ENCODE measurements at places on chromosomes 3 and 15. TPM values are rescaled to one million over a fixed set of nuclear protein-coding genes. Genes with fewer than 3 reads are reported as not detected.

DNA sequence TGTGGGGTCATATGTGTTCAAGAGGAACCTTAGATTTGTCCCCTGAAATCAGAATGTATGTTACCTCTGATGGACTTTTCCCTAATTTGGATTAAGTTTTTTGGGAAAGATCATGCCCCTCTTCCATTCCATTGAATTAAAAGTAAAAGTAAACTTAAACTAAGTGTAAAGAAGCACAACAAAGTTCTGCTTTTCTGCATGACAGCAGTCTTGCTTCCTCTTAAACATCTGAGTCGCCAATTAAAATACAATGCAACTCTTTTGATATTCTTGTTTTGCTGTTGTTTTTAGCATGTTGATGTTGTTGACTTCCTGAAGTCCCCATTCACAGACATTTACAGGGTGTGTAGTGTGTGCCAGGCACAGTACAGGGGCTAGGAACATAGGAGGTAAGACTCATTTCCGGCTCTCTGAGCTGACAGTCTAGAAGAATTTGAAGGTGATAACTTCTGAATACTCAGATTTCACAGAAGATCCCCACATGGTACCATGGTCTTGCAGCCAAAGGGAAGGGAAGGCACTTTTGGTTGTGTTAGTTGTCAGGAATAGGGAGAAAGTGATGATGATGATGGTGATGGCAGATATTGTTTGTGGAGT, 45.0 kb downstream of the USP13 start:
- no peak for DNase-seq

GRCh38 chr3:21235491-21235890, 515.5 kb downstream of the ZNF385D start:
- DNase-seq = no peak

The SAMD7 gene
- polyA plus RNA-seq = 0.03 TPM

GRCh38 chr15:32670623-32671022, 29.1 kb downstream of the SCG5 start:
- no peak for DNase-seq

The KBTBD8 gene
- polyA plus RNA-seq = 9.8 TPM

DNA sequence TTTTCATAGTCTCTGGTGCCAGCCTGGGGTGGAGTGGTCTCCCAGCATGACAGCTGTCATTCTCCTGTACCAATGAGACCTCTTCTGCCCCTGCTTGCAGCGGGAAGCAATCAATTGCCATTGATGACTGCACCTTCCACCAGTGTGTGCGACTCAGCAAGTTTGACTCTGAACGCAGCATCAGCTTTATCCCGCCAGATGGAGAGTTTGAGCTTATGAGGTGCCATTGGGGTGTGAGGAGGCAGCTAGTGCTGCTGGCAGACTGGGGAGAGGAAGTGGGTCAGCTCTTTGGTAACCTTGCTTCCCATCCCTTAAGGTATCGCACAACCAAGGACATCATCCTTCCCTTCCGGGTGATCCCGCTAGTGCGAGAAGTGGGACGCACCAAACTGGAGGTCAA, 4.4 kb upstream of the ABCF3 start:
- DNase-seq = no peak

DNA sequence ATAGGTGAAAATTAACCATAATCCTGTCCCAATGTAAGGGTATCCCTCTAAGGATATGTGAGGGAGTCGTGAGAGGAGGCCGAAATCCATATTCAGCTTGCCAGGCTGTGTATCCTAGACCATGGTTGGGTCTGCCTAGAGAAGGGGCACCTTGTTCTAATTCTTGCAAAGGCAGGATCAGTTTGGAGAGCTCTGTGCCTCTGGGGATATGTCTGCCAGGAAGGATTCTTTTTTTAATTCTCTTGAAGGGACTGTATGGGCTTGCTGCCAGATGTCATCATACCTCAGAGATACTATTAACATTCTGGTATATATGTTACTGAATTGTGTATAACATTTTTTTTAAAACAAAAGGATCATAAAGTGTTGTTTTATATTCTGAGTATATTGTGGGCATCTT, 2.4 kb downstream of the ATP1B3 start:
- DNase-seq = no peak

DNA sequence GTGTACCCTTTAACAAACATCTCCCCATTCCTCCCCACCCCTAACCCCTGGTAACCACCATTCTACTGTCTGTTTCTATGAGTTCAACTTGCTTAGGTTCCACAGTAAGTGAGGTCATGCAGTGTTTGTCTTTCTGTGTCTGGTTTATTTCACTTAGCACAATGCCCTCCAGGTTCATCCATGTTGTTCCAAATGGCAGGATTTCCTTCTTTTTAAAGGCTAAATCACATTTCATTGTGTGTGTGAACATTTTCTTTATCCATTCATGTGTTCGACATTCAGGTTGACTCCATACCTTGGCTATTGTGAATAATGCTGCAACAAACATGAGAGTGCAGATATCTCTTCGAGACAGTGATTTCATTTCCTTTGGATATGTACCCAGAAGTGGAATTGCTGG, 62.7 kb downstream of the TJP1 start:
- no peak for DNase-seq

DNA sequence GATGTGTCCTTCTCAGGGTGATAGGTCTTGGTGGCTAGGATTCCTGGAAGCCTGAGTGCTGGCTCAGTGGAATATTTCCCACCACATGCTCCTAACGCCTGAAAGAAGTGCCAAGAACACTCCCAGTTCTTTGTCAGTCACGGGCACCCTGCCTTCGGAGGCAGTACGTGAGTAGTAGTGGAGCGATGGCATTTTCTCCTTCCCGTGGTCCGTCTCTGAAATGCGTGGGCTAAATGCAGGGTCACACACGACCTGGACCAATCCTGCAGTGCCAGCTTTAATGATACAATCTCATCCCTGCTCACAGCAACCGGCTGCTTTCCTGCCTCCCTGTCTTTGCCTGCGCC, 14.5 kb downstream of the H1-8 start:
- no peak for DNase-seq

- DNase-seq = no peak
Measured at GRCh38 chr3:71148455-71149060, 435.0 kb downstream of the FOXP1 start.

The ACY1 gene
- polyA plus RNA-seq = 29.8 TPM

The SPG21 gene
- 63.7 TPM for polyA plus RNA-seq

DNA sequence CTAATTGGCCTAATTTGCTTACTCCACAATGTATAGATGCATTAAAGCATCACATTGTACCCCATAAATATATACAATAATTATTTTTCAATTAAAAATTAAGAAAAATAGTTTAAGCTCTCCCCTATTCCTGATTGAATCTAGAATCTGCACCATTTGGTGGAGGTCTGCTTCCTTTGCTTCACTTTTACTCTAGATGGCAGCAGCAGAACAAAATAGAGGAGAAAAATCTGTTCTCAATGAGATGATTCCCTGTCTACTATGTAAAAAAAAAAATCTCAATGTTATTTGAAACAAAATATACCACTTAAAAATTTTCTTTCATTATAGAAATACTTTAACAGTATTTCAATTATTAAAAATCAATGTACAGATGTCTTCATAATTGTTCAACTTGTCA, 109.6 kb upstream of the FXR1 start:
- no peak for DNase-seq

The IL17RD gene
- 0.20 TPM for polyA plus RNA-seq

The FRMD5 gene
- 0.51 TPM for polyA plus RNA-seq

The DISP2 gene
- 0.47 TPM for polyA plus RNA-seq

- peak; percentile 91 for DNase-seq
Measured at GRCh38 chr3:16841904-16842271, 42.9 kb upstream of the PLCL2 start.

The SAXO2 gene
- polyA plus RNA-seq = 0.58 TPM

DNA sequence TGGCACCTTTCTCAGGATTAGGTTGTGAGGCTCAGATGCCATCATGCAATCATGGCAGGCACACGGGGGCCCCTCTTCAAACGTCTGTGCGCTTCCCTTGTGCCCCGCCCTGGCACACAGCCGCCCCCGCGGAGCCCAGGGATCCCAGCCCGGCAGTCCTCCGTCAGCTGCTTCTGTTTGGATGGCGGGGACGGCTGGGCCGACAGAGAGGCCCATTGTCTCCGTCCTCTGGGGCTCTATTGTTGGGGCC, 849 bp upstream of the HDAC11 start:
- no peak for DNase-seq

DNA sequence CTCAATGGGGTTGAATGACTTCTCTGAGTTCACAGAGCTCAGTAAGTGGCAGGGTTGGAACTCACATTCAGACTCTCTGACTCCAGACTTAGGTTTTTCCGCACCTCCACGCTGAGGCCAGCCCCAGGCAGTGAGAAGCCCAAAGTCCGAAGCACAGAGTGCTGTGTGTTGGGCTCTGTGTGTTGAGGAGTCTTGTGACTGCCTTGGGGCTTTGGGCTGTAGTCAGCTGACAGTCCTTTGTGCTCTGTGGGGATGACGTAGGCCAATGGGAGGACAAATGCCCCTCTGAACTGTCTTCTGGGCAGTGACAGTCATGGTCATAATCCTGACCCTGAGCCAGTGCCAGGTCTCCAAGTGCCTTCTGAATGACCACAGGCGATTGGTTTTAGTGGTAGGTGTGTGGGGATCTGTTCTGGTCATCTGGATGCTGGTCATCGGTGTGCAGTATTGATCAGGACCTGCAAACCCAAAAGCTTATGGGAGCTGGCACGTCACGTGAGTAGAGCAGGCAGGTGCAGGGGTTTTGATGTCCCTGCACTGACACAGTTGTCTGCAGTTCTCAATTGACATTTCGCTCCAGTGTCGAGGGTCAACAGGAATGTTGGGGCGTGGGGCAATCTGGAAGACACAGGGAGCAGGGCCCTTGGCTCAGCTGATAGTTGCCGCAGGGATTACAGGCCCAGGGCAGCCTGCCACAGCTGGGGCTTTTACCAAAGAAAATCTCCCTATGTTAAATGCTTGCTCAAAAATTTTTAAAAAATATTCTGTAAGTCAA, 45.3 kb downstream of the CAPN3 start:
- DNase-seq = no peak

The GPR176 gene
- polyA plus RNA-seq = 2.7 TPM

The ANKUB1 gene
- 0.03 TPM for polyA plus RNA-seq

The ANP32A gene
- 91.1 TPM for polyA plus RNA-seq

The SAMMSON gene
- polyA plus RNA-seq = 0.05 TPM

GRCh38 chr3:196012941-196013476, 68.9 kb downstream of the TFRC start:
- DNase-seq = no peak

The KNL1 gene
- polyA plus RNA-seq = 0.52 TPM

DNA sequence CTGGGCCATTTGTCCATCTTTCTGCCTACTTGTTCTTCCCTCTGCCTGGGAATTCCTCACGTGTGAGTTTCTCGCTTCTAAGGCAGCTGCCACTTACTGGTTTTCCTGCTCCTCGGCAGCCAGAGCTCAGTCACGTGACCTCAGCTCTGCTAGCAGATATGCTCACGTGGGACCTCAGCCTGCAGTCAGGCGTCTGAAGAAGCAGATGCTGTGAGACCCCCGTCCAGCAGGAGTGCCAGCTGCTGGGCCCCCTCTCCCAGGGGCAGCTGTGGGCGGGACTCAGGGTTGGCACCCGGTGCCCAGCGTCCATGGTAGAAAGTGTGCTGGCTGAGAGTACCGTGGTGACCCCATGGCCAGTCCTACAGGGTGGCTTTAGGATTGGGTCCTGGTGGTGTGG, 161.3 kb upstream of the TLE3 start:
- peak; percentile 93 for DNase-seq

- DNase-seq = no peak
Measured at GRCh38 chr3:15331072-15331605, 1.2 kb downstream of the SH3BP5 start.

DNA sequence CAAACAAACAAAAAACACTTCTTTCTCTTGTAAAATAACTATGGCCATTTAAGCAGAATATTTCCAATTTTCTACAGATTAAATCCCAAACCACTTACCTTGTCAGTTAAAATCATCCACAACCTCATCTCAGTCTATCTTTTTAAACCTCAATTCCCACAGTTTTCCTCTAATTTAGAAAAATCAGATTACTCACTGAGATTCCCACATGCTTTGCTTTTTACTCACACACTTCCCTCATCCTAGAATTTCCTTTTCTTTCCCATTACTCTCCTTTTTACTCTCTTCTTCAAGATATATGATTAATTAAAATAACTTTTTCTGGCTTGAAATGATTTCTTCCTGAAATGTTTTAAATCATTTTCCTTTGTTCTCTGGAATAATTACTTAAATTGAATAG, 790.7 kb downstream of the ROBO1 start:
- no peak for DNase-seq

The DHX30 gene
- 31.9 TPM for polyA plus RNA-seq

The IL12A gene
- 1.2 TPM for polyA plus RNA-seq

DNA sequence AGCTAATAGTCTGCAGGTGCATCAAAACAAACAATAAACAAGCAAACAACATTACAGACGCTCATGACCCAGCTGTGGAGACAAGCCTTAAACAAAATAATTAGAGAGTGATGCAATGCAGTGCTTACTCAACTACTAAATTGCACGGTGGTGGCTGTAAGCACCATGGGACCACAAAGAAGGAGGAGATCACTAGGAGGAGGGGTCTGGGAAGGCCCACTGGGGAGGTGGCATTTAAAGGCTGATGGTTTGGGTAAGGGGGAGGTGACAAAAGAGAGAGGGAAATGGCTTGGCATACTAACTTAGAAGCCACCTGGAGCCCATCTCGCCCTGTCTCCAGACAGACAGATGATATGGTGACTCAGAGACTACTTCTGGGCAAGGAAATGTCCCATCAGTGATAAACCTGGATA, 516.7 kb downstream of the FOXP1 start:
- DNase-seq = no peak

GRCh38 chr3:179701176-179701827, 48.5 kb downstream of the USP13 start:
- no peak for DNase-seq

GRCh38 chr3:25455441-25456132, 27.5 kb downstream of the RARB start:
- no peak for DNase-seq

The HEG1 gene
- 6.3 TPM for polyA plus RNA-seq

DNA sequence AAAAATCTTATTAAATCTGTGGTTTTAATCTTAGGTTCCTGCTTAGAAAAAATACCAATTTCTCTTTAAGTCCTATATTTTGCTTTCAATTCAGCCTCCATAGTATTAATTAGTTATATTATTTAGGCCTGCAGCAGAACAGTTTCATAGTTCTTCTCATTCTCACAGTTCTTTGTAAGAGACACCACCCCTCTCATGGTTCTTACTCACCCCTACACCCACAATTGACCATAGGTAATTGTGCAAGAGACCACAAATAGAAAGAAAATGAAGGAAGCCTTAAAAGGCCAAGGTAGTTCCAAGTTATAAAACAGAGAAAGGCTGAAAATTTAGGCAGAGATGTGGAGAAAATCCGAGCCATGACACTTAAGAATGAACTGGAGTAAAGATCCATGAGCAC, 415.3 kb downstream of the TIGIT start:
- no peak for DNase-seq

The NDUFAF3 gene
- 69.1 TPM for polyA plus RNA-seq

- peak; percentile 93 for DNase-seq
Measured at GRCh38 chr3:53046171-53047170, 598 bp upstream of the SFMBT1 start.

All from spleen (tissue), 13 donors.